ENCODE measurements at places on chromosomes 7 and 10.
A peak's percentile ranks its signal among the peaks of the same experiment; 100 is the strongest.

DNA sequence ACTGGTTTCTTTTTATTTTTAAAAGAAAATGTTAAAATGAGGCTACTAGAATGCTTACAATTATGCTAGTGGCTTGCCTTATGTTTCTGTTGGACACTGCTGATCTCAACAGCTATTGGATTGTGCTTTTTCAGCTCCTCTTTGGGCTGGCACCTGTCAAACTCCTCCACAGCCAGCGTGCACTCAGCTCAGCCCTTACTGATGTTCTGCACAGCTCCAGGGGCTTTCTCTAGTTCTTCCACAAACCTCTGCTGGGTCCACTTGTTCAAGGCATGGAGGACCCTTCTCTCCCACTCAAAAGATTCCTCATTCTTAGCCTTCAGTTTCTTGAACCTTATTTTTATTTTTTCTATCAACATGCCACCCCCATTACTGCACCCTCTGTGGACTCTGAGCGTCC is 96.0 kb downstream of the VIPR2 start:
- DNase-seq: no peak

DNA sequence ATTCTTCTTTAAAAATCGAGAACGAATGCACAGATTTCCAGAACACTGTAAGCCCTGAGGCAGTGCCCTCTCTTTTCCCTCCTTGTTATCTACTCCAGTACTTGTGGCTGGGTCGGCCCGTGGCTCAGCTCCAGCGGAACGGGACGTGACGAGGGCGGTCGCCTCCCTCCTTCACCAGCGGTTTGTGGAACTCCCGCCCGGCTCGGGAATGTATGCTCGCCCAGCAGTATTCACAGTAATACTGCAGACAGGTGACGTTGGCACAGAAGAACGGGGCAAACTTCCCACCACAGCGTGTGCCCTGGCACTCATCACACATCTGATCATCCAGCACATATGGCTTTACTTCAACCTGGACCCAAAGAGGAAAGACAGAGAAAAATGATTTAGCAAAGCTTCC is 128.5 kb downstream of the BTAF1 start:
- no peak for DNase-seq

DNA sequence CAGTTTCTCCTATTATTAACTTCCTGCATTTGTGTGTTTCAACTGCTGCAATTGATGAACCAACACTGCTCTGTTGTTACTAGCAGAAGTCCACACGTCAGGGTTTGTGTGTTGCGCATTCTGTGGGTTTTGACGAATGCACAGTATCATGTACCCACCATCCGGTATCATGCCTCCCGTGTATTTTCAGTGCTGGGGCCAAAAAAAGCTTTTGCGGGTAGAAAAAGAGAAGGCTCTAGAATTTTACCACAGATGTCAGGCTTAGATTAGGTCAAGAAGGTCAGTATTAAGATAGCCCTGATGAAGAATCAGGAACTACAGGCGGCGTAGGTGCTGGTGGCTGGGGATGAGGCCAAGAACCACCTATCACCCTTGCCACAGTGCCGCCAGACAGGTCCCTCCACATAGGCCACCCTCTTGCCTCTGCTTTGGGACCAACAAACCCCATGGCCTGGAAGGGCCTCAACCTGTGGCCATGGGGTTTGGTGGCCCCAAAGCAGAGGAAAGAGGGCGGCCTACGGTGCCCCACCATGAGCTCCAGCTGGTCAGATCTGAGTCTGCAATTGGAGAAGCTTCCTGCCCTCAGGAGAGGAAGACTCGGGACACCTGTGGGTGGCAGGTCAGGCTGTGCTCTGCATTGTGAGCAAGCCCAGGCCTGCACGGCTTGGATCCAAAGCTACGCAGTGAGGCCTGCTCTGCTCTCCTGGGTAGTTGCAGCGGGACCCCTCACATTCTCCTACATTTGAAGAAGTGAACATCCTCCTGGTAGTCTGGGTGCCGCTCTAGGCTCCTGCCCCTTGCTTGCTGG is 71.9 kb downstream of the MKI67 start:
- no peak for DNase-seq

- no peak for DNase-seq
Measured at GRCh38 chr7:24773646-24774045, 16.4 kb upstream of the GSDME start.

DNA sequence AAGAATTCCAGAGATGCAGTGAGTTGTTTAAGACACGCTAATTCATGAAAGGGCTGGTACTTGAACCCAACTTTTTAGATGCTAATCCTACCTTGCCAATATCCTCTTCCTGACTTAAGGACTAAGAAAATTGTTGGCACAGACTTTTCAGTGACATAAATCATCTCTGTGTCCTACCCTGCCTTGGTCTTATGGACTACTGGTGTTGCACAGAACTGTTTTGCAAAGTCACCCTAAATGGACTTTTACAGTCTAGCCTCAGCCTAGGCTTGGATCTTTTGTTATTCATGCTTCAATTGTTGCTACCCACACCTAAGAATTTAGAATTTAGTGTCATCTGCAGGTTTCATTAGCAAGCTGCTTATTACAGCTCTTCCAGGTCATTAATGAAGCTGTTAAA is 112.7 kb downstream of the SORCS1 start:
- no peak for DNase-seq

DNA sequence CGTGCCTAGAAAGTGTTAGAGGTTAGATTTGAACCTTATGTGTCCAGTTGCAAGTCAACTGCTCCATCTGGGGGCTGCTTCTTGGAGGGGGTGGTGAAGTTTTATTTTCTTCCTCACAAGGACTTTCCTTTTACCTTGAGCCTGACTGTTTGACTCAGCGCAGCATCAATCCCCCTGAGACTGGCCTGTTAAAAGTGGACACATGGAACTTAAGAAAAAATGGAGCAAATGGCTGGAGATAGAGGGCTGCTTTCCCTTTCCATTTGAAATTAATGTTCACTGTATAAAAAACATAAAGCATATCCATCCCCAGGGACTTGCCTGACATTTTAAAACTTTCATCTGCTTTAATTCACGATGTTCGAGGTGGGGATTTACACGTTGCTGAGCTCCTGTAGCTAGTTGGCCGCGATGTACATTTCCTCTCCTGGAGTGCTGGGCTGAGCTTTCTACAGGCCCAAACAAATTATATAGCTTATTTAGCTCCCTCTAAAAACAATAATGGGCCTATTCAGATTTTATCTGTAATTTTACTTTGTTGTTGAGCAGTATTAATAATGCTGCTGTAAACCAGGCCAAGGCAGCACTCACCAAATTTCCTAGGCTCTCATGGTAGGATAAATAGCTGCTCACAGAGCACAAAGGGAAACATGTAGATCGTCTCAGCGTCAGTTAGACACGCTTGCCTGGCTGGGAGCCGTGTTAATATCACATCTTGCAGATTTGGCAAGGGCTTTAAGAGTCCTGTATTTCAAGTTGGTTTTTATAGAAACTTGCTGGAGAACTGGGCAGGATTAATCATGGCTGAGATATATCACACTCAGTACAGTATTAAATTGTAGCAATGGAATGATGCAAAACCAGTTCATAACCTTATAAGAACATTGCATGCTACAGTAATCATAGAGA is 251.5 kb downstream of the LRMDA start:
- peak; percentile 46 for DNase-seq

DNA sequence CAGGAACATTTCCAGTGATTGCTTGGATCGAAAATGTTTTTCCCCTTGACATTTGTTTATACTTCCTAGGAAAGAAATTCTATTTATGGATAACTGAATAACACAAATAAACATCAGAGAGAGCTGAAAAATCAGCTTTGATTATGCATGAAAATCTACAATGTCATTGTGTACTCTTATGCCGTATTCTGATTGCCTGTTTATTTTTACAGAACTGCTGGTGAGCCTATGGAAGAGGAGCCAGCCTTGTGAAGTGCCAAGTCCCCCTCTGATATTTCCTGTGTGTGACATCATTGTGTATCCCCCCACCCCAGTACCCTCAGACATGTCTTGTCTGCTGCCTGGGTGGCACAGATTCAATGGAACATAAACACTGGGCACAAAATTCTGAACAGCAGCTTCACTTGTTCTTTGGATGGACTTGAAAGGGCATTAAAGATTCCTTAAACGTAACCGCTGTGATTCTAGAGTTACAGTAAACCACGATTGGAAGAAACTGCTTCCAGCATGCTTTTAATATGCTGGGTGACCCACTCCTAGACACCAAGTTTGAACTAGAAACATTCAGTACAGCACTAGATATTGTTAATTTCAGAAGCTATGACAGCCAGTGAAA is 121.5 kb downstream of the TWIST1 start:
- no peak for DNase-seq

DNA sequence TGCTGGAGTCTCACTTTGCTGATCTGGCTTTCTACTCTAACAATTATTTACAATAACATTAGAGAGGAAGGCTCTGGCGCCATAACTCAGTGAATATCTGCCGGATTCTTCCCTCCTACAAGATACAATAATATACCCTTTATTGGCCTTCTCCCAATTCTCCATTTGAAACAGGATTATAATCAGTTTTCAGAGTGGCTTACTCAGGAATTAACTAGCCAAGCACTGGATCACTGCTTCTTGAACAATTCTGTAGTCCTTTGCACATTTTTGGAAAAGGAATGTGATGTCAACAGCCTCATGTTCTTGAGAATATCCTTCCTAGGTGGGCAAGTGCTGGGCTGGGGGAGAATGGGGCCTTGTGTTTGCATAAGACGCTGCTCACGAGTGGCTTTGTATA is 125.9 kb downstream of the HIPK2 start:
- no peak for DNase-seq

DNA sequence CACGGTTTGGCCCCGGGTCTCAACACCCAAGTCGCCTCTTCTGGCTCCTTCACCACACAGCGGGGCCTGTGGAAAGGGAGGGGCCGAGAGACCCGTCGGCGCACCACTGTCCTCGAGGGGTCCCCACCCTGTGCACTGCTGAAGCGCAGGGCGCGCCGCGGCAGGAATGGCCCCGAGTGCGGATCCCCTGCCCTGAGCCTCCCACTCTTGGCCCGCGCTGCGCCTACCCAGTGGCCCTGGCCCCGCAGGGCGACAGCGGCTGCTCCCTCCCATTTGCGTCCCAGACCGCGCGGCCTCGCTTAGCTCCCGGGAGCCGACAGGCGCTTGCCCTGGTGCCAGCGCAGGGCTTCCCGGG is 2.1 kb upstream of the SFMBT2 start:
- DNase-seq: no peak

DNA sequence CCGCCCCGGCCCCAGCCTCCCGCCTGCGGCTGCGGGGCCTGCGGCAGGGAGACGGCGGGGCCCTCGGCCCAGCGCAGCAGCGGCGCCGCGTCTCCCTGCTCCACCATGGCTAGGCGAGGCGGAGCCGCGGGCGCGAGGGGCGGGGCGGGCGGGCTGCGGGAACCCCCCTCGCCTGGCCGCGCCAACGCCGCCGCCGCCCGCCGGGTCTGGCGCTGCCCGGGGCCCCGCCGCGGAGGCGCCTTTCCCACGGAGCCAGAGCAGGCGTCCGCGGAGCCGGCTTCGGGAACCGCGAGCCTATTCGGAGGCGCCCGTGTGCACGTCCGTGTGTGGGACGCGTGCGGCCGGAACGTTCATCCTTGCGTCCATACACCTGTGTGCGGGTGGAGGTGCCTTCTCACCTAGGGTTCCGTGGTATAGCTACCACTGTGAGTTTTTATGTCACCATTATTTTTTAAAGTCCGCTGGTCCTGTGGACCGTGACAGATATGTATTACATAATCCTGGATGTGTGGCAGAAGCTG is at the start of gene DENND11:
TSS of gene DENND11 (minus strand) at position 120 of the 521 bp plus-strand sequence. CDS start at position 107, 13 bp downstream.
- peak; percentile 37 for DNase-seq

DNA sequence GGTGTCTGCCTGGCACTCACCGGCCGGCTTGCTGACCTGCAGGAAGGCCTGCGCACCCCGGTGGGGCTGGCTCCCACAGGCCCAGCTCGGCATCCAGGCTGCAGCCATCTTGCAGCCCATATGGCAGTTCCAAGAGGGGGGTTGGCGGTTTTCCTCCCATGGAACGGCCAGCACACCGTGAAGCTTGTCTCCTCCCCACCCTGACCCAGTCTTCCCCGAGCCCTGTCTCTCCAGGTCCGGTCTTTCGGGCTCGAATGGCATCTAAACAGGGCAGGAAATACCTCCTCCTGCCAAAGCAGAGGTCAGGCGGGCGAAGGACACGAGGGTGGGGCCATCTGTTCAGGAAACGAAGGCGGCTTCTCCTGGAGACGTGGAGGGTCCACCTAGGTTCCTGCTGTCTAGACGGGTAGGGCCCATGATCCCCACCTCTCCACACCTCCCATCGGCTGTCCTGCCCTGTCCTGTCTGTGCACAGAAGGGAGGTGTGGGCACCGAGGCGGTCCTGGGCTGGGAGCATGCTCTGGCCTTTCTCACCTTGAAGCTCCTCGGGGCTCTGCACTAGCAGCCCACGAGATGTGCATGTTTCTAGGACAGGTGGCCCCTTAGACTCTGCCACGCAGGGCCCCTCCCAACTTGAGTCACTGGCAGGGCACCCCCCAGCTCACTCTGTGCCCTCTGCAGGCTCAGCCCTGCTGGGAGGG is 113.7 kb upstream of the DIP2C start:
- no peak for DNase-seq

GRCh38 chr7:1412322-1413261 is 46.7 kb downstream of the MICALL2 start:
- peak; percentile 93 for DNase-seq

DNA sequence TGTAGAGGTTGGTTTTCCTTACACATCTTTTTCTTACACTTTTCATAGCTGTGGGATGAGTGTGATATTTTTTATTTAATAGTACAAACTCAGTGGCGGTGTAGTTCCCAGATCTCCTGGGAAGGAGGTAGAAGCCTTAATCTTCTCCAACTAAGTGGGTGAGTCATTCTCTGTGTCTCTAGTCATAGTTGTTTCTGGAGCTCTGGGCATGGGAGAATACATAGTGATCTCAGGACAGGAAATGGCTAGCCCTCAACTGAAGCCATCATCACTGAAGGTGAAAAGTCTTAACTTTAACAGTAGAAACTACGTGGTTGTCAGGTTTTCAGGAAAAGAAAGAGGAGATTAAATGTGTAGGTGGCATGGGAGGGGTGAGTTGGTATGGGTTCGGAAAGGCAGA is 319.4 kb upstream of the FZD8 start:
- DNase-seq: peak; percentile 71

DNA sequence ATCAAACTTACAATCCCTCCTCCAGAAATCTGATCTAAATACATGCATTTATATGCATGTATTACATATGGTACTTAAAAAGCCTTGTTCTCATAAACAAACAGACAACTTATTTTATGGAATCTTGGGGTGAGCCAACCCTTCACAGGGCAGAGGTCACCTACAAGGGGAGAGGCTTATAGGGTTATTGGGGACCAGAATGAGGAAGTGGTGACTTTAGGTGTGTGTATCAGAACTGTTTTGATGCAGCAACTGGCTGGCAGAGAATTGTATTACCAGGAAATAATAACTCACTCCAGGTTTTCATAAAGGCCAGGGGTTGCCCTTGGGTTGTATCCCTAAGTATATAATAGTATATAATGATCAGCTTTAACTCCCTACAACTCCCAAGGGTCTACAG is 91.1 kb downstream of the SVIL start:
- no peak for DNase-seq

- no peak for DNase-seq
Measured at GRCh38 chr10:87054373-87055295, 34.5 kb downstream of the FAM25A start.

DNA sequence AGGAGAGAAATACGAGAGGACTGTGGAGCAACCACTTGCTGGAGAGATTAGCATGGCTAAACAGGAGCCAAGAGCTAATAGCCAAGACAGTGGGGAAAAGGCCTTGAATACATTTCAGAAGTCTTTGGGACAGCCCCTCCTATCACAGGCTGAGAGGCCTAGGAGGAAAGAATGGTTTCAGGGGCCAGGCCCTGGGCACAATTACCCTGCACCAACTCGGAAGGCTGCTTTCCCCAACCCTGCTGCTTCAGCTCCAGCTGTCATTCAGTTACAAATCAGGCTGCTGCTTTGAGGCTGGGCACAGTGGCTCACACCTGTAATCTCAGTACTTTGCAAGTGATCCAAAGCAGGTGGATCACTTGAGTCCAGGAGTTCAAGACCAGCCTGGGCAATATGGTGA is 32.0 kb upstream of the SLC35G1 start:
- no peak for DNase-seq

Data from PC-3 (cell line).